ENCODE measurements at places on chromosomes 4 and X. TPM values are rescaled to one million over a fixed set of nuclear protein-coding genes. Genes with fewer than 3 reads are reported as not detected.

The RAB33A gene
- not detected for total RNA-seq

The ZNF718 gene
- 4.4 TPM for total RNA-seq

The CXCL13 gene
- not detected for total RNA-seq

The HERC6 gene
- 14.3 TPM for total RNA-seq

DNA sequence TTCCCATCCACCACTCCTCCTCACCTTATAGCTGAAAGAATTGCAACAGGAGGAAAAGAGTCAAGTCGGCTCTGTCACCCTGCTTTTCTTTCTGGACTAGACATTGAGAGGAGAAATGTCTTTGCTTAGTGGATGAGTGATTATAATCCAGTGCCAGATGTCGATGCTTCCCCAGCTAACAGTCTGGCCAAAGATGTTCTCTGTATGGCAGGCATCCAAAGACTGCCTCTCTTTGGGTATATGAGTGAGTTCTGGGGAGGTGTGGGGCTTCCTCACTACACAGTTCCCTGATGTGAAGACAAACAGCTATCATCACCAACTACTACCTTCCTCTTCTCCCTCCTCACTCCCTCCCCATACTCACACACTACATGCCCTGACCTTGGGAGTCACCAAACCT is 90.9 kb downstream of the COMMD8 start:
- DNase-seq: no peak

GRCh38 chr4:158801066-158801465 is 32.2 kb downstream of the FNIP2 start:
- peak; percentile 90 for DNase-seq

- DNase-seq: no peak
Measured at GRCh38 chrX:12955882-12956703, 18.8 kb upstream of the TMSB4X start.

GRCh38 chr4:44629280-44629866 is 22.1 kb downstream of the YIPF7 start:
- peak; percentile 27 for DNase-seq

GRCh38 chr4:1751919-1752283 is 30.6 kb downstream of the TACC3 start:
- no peak for DNase-seq

DNA sequence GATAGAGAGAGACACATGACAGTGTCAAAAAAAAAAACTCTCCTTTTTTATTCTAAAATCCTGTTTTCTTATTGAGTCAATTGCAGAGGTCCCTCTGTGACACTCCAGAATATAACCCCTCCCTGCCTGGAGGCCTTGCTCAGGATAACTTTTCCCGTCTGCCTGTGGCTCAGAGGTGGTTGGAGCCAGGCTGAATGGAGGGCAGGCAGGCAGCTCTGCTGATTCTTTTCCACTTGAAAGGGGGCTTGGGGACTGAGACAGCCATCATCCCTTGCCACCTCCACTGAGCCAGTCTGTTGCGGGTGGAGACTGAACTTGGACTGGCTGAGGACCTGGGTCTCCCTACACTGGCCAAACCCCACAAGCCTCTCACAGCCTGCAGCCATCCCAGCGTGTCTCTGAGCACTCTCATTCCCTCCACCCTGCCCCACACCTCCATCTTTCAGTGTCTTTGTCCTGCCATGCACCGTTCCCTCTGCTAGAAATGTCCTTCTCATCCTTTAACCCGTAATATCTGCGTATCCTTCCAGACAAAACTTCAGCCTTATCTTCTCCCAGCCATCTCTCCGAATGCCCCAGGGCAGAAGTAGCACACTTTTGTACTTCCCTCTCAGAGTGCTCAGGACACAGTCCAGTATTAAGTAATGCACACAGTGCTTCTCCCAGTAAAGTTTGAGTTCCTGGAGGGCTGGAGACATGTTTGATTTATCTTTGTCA is 139.9 kb downstream of the CHIC2 start:
- DNase-seq: no peak

DNA sequence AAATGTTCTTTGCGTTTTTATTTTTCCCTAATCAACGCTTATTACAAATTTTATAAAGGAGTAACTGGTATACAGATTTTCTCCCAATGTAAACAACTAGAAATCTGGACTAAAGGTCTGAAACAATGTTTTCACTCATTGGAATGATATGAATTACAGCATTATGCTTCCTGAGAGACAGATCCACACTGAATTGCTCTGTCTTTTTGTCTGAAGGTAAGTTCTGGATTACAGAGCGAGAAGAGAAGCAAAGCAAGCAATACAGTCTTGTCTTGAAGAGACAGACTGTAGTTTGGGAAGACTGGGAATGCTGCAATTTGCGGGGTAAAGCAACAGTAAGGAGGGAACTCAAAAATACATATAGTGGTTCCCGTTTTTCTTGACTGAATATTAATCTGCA is 262.2 kb upstream of the PABPC4L start:
- no peak for DNase-seq

DNA sequence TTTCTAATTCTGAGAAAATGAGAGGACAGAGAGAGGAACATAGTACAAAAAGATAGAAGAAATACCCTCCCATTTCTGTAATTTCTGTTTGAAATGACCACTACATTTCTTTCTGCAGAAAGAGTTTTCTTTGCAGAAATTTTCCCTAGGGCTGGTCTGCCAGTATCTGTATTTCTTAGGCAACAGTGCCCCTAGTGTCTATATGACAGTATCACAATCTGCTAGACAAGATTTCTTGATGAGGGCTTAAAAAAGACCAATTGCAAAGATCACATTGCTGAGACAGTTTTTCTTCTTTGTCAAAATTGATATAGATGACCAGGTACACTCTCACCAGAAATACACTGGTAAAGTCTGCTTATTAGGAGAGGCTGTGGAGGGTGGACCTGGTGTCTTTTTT is 81.0 kb upstream of the ZDHHC15 start:
- DNase-seq: peak; percentile 1

DNA sequence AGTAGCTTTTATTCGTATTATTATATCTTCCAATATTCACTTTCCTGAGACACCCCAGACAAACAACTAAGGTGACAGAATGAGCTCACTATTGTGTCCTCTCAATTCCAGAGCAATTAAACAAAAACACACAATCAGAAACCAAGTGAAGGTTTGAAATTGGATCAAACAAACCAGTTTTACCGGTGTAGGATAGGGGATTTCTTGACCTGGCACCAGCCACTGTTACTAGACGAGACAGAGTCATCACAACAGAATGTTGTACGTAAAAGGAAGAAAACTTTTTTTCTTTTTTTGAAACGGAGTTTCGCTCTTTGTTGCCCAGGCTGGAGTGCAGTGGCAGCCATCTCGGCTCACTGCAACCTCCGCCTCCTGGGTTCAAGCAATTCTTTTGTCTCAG is 43.7 kb downstream of the LDOC1 start:
- no peak for DNase-seq

- no peak for DNase-seq
Measured at GRCh38 chr4:71472946-71473345, 134.1 kb downstream of the SLC4A4 start.

DNA sequence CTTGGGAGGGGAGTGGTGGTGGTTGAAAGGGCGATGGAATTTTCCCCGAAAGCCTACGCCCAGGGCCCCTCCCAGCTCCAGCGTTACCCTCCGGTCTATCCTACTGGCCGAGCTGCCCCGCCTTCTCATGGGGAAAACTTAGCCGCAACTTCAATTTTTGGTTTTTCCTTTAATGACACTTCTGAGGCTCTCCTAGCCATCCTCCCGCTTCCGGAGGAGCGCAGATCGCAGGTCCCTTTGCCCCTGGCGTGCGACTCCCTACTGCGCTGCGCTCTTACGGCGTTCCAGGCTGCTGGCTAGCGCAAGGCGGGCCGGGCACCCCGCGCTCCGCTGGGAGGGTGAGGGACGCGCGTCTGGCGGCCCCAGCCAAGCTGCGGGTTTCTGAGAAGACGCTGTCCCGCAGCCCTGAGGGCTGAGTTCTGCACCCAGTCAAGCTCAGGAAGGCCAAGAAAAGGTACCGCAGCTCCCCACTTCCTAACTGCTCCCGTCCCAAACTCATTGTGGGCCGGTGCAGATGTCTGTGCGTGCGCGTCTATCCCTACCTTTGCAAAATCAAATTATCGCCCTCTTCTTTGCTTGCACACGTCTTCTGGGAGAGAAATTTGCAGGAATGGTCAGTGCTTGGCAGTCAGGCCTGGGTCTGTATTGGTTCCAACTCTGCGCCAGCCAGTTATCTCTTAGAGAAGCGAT is 533 bp downstream of the IL15 start:
- DNase-seq: peak; percentile 85

Data from Caki2 (cell line).